ENCODE measurements at places on chromosomes 12 and 14.

DNA sequence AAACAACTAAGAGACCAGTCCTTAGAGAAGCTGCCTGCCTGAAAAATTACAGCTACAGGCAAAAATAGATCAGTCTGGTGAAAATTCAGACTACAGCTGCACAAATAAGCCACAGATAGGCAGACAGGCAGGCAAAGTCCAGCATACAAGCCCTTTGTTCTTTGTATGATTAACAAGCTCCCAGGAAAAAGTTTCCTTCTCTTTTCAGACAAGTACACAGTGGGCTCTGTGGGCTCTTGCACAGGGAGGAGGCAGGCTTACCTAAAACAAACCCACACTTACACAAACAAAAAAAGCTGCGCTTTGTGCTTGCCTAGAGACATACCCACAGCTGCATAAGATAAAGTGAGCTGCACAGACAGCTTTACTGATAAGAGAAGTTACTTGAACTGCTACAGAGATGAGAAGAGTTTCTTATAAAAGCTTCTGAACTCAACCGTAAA lies 7.7 kb downstream of the OR6C68 start:
- DNase-seq, result no peak

DNA sequence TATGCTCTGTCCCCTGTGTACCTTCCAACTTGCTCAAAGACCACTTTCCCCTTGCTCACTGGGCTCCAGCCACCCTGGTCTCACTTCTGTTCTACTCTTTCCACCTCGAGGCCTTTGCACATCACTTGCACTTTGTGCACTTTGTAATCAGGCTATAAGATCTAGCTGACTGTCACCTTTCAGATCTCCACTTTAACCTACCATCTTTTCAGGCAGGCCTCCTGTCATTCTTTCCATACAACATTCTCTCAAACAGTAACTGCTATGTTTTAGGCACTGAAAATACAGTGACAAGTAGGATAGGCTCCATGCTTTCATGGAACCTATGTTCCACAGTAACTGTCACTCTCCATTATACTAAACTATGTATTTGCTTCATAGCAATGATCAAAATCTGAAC lies 14.0 kb downstream of the CPM start:
- no peak for DNase-seq

GRCh38 chr14:68727315-68728047 lies 65.4 kb downstream of the ZFP36L1 start:
- DNase-seq, result no peak

DNA sequence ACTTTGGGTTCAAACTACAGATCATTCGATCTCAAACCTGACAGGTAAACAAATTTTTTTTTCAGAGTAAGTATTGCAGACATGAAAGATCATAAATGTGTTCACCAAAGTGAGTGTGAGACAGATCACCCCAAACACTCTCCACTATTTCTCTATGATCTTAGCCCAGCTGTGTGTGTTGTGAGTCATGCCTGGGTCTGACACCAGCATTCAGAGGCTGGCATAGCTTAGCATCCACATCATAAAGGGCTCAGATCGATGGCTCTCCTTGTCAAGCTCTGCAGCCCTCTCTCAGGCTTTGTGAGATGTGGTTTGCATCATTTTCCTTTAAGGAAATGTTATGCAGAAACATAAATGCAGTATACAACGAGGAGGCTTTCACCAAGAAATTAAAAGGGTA lies 164.9 kb downstream of the ETV6 start:
- DNase-seq, result peak; percentile 64

DNA sequence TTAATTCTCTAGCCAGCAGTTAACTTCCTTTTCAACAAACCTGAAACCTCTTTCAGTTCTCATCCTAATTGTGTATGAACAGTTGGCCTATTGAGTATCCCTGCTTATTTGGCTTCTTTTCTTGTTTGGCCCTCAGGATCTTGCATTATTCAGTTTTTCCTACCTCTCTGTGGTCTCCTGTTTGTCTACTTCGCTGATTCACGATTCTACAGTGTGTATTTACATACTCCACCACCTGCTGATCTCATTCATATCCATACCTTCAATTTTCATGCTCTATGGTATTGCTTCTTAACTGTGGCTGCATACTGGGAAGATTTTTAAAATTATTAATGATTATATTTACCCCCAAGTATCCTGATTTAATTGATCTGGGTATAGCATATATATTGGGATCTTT lies 56.4 kb downstream of the RASSF9 start:
- DNase-seq, result no peak

DNA sequence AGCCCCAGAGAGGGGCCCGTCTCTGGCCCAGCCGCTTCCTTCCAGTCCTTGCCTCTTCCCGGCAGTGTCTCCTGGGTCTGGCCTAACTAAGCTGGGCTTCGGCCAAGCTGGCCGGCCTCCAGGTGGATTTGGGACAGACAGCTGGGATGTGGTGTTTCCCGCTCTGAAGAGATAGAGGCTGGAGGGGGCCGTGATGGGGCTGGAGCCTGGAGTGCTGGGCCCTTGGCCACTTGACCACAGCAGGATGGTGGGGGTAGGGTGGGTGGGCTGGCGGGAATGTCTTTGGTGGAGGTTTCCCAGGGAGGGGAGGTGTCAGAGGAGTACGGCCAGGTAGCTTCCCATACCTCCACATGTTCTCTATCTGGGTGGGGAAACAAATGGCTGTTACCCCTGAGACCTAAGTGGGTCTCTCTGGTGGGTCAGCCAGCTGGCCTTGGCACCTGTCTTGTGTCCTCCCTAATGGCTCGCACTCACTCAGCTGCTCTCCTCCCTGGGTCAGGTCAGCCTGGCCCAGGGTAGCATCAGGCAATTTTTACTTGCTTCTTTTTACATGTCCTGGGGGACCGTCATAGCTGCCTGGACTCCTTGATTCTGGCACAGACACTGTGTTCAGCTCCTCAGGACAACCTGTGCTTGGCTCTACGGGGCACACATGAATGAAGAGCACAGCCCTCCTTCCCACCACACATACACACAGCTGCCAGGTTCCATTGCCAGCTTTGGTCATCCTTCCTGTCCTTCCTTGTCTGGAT lies 19.8 kb upstream of the PGF start:
- peak; percentile 59 for DNase-seq
